ENCODE measurements at places on chromosomes 2 and 18.

- no peak for DNase-seq
These were observed 11.8 kb downstream of the RTN4 start for GRCh38 chr2:55038428-55038827.

GRCh38 chr2:213251618-213252017 is 32.6 kb upstream of the SPAG16 start:
- no peak for DNase-seq

GRCh38 chr2:126699716-126700581 is 44.0 kb downstream of the GYPC start:
- no peak for DNase-seq

DNA sequence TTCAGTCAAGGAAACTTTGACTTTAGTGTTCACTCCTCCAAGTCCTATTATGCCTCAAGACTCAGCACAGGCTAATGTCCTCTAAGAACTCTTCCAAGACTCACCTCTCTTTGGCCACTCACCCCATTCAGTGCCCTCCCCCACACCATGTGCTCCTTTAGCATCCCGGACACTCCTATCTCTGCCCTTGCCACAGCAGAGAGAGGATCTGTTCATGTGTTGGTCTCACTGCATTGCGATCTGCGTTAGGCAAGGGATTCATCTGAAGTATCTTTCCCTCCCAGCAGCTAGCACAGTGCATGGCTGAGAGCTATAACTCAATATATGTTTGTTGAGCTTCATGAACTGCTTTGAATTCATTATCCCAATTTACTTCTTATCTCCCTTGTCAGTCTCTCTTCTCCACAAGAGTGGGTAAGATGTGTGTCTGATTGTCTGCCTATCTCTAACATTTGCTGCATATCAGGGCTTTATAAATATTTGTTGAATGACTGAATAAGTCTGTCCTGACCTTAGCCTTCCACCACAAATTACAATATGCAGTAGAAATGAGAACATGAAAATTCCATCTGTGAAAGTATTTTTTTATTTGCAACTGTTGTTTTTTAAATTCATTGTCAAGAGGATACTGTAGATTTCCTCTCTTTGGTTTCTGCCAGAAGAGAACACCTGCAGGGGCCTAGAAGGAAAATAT is 179.9 kb upstream of the NCKAP5 start:
- DNase-seq, result no peak

DNA sequence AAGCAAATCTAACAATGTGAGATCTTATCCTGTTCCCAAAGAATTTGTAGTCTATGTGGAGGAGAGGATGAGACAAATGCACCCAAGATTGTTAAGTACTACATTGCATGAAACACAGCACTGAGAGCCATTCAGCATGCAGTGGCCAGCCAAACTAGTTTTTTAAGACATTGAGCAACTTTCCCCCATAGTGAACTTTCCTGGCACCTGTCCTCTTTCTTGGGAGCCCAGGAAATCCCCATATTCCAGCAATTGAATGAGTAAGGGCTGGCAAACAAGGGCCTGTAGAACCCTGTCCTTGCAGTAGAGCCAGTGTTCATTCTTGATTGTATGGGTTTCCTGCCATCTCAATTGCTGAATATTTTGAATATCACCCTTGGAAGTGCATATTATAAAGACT is 58.8 kb upstream of the FIGN start:
- no peak for DNase-seq

DNA sequence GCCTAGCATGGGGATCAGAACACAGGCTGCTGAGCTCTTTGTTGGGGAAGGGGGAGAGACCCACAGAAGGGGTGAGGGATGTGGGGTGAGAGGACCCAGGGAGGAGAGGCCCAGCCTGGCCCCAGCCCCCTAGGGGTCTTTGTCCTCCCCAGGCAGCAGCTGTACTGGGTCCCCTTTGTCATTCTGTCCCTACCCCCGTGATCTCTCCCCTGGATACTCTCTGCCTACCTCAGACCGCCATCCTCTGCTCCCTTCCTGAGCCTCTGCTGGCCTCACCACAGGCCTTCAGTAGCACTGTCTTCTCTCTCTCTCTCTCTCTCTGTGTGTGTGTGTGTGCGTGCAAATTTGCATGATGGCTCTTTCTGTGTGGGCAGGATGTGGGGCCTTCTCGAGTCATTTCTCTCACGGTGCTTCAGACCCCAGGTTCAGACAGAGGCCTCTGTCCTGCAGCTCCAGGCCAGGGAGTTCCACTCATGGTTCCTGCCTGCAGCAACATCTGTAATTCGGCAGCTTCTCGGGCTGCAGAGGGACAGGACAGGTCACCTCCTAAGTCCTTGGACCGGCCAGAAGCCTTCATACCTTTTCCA is 1.4 kb downstream of the PSD4 start:
- no peak for DNase-seq

GRCh38 chr2:9336576-9337314 is 86.6 kb downstream of the ITGB1BP1 start:
- DNase-seq, result no peak

DNA sequence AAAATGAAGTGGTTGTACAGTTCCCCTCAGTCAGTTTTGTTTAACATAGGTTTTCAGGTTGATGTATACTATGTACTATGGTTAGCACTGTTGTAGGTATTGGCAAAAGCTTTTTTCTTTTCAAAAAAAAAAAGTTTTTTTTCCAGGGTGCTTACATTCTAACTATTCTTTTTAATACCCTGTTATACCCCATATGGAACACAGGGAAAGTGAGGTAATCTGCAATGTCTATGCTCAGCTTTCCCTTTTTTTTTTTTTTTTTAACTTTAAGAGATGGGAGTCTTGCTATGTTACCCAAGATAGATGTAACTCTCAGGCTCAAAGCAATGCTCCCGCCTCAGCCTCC is 590 bp upstream of the CCDC138 start:
- no peak for DNase-seq

All from cortex of kidney (tissue), 1 donor.